ENCODE measurements at places on chromosomes 11 and 22.

DNA sequence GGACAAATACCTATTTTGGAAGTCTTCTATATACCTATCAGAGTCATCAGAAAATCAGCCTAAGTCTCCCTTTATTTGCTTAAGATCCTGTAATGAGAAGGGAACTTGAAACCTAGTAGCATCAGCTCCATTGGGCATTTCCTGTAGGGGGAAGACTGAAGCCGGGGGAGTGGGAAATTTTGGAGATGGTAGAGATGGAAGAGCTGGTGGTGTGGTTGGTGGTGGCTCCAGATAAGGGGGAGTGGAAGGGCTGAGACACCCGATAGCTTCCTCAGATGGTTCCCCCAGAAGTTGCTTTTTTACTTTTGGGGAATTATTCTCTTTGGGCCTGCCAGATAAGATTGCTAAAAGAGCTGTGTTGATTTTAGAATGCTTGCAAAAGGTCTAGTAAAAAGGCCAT, 16.4 kb upstream of the EI24 start:
- no peak for DNase-seq

- no peak for DNase-seq
These were observed 3.9 kb upstream of the SCN2B start for GRCh38 chr11:118180300-118180703.

GRCh38 chr11:91846649-91847048, 378.0 kb upstream of the FAT3 start:
- DNase-seq = no peak

DNA sequence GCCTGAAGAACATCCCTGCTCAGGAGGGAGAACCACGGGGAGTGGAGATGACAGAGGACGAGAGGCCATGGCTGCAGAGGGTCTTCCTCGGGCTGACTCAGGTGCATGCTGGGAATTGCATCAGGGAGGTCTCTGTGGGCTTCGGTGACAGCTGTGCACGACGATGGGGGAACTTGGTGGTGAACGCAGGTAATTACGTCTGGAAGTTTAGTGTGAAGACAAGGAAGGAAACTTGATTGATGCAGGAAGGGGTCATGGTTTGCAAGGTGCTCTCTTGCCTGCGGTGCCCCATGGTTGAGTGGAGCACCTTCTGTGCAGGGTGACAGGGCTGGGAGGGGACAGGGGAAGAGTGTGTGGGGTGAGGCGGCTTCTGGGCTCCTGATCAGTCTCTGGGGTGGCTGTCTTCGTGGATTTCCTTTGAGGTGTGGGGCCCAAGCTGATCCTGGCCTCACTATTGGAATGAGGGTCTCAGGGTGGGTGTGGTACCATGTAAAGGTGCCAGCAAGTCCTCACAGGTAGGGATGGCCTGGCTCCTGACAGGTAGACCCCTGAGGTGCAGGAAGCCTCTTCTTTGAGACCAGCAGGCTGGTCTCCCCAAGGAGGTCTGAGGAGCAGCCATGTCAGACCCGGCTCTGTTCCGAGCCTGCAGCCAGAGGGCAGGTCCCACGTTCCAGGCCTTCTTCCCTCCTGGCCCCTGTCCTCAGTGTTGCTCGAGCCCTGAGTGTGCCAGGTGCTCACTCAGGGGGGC, 1020.1 kb downstream of the TBC1D22A start:
- no peak for DNase-seq

GRCh38 chr11:37804666-37805065, 1206.6 kb upstream of the RAG2 start:
- no peak for DNase-seq

DNA sequence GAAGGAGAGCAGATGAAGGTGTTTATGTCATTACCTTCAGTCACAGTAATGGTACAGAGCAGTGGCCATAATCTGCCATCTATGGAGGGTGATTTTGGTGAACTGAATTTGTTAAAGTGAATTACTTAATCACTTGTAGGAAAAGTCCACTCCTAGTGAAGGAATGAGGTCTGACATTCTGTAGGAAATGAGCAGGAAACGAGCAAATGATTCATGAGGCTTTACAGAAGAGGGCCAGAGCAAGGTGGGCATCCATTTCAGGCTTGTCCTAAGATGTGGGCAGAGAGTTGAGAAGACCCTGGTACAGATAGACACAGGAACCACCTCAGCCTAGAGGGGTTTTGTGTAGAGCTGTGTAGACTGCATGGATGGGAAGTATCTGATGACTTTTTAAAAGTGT, 6.0 kb upstream of the SGSM3 start:
- DNase-seq = no peak

DNA sequence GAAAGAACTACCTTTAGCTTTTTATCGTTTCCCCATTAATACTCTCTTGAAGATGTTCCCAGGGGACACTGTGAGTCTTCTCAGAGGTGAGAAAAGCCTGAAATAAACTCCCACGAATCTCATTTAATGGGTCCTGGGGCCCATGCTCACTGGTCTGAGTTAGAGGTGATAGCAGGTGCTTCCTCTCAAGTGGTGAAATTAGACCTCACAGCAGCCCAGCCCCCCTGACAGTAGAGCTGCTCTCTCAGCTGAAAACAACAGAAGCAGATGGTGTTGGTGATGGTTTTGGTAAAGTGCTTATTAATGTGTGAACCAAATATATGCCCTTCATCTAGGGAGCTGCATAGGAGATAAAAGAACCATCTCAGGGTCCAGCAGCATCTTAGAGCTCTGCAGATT, 76.8 kb upstream of the VPREB1 start:
- no peak for DNase-seq
